Cortex of kidney (tissue), 1 donor: ENCODE measurements at places on chromosomes 7 and 10.

DNA sequence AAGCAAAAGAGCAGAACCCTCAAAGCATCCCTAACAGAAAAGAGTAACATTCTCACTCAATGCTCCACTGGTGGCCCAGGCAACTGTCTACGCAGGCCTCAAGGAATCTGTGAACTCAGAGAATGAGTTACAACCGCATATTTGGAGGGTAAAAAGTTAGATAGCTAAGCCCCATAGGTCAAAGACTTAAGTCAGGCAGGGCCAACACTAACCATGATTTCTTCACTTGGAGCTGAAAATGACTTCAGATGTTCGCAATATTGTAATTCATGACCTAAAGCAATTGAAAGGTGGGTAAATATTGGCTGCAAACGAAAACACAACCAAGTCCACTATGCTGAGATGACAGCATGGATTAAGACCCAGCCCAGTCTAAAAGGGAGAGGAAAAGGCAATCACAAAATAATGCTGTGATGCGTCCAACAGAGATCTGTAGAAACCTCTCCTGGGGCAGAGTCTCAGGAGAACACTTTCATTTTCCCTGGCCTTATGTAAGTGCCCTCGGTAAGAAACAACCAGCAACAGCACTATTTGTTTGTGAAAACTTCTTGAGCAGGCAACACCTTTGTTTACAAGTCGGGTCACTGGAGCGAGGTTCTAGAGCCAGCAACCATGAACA is 176.5 kb downstream of the TNS3 start:
- DNase-seq, result no peak

GRCh38 chr7:108077709-108078108 is 52.5 kb downstream of the LAMB4 start:
- no peak for DNase-seq

GRCh38 chr7:27111751-27112277 is 9.3 kb upstream of the HOXA2 start:
- no peak for DNase-seq

DNA sequence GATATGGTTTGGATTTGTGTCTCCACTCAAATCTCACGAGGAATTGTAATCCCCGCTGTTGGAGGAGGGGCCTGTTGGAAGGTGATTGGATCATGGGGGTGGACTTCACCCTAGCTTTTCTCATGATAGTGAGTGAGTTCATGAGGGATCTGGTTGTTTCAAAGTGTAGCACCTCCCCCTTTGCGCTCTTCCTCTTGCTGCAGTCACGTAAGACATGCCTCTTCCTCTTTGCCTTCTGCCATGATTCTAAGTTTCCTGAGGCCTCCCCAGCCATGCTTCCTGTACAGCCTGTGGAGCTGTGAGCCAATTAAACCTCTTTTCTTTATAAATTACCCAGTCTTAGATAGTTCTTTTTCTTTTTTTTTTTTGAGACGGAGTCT is 17.1 kb downstream of the CDNF start:
- no peak for DNase-seq

DNA sequence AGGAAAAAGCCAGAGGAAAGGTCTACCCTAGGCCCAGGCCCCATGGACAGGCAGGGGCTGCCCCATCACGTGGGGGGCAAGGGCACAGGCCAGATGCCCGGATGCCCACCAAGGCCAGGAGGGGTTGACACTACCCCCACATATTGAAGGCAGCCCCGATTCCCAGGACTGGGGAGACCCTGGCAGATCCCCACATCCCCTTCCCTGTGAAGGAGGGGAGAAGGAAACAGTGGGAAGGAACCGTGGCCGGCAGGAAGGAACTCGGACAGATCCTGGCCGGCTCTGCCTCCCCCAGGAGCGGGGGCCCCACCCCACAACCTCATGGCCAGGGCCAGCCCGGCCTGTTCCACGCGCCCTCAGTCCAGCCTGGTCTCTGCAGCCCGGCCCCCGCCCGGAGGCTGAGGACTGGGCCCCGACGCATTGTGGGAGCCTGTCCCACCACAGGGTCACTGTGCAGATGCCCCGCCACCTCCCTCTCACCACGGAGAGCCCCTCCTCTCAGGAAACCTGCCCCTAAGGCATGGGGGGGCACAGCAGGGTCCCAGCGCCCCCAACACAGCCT is 41.3 kb downstream of the PAPOLB start:
- no peak for DNase-seq

GRCh38 chr7:5997210-5997808 is 11.5 kb downstream of the PMS2 start:
- DNase-seq, result no peak

- DNase-seq, result no peak
Observed at GRCh38 chr7:73308665-73309214, at the start of gene NSUN5. NSUN5 (minus strand) TSS chr7:73308826; CDS start chr7:73308790, 36 bp downstream.

- DNase-seq, result no peak
Observed at GRCh38 chr7:93407239-93407638, 167.3 kb downstream of the CALCR start.

GRCh38 chr10:70804421-70804808 is 11.3 kb upstream of the SGPL1 start:
- no peak for DNase-seq

GRCh38 chr7:129827467-129827990 is 125.2 kb downstream of the UBE2H start:
- DNase-seq, result no peak

DNA sequence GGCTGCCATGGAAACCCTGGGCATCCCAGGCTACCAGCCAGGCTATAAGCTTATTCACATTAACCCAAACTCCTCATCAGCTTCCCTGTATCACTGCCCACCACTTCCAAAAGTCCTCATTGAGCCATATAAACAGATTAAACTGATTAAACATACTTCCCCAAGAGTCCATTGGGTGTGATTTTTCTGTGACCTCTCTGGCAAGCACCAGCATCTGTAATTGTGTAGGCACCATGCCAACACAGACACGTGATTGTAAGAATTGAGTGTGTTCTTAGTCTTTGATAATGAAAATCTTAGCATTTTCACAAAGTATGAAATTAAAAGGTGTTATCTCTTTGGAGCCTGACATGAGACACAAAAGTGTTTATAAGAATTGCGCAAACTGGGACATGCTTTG is 679.3 kb downstream of the TYW1 start:
- DNase-seq, result no peak

GRCh38 chr10:35359056-35359455 is 22.7 kb downstream of the CCNY start:
- no peak for DNase-seq

DNA sequence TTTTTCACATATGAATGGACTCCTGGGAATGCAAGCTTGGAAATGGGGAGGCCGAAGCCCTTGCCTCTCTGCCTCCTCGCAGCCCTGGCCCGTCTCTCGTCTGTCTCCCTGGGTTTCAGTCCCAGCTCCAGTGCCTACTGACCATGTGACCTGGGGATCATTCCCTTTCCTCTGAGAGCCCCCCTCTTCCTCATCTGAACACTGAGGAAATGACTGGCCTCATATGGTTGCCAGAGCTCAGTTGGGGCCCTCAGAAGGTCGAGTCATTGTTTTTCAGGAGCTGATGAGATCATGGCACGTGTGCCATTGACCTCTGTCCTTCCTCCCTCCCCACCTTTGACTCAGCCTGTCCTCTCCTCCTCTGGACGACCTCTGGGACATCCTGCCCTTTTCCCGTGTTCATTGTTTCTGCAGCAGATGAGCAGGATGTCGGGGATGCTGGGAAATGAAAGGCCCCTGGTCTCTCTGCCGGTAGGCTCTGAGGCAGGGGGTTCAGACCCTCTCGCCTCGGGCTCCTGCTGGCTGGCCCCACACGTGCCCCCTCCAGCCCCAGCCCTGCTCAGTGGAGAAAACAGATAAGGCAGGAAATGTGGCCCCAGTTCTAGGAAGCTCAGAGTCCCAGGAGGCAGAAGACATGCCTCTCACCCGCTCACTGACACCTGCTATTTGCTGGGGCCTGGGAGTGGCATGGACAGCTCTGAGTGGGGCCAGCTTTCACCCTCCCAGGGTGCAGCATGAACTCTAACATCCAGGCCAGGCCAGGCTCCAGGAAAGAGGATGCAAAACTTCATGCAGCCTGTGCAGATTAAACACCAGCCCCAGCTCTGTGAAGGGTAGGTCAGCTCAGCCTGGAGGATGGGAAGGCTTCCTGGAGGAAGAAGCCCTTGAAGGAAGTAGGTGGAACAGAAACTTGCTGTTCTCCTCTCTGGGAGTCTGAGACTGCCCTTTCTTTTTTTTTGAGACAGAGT is 8.3 kb upstream of the PPP1R35 start:
- no peak for DNase-seq

DNA sequence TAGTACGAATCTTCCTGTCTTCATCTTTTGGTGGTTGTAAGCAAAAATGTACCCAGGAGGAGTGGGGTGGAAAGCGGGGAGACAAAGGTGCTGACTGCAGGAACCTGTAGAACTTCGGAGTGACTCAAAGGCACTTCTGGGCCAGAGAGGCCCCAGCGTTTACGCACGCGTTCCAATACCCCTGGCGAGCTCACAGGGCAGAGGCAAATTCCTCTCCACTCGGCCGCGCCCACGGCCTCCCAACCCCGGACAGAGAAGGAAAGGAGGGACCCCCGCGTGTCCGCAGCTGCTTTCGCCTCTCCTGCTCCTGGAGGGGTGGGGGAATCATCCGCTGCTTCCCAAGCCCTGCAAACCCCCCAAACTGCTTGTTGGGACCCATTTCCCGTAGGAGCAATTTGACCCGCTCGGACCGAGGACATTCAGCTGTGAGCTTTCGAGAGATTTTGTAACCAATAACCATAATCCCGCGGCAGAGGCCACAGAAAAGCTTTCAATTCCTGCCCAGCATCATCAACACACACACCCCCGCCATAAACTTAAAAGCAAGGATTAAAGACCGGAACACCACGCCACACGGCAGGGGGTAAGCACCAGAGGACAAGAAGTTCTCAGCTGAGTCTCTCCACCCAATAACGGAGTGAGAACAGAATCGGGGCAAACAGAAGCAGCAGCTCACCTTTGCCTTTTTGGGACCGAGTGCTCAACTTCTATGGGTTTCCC is 2.3 kb downstream of the IGF2BP3 start:
- DNase-seq, result no peak

DNA sequence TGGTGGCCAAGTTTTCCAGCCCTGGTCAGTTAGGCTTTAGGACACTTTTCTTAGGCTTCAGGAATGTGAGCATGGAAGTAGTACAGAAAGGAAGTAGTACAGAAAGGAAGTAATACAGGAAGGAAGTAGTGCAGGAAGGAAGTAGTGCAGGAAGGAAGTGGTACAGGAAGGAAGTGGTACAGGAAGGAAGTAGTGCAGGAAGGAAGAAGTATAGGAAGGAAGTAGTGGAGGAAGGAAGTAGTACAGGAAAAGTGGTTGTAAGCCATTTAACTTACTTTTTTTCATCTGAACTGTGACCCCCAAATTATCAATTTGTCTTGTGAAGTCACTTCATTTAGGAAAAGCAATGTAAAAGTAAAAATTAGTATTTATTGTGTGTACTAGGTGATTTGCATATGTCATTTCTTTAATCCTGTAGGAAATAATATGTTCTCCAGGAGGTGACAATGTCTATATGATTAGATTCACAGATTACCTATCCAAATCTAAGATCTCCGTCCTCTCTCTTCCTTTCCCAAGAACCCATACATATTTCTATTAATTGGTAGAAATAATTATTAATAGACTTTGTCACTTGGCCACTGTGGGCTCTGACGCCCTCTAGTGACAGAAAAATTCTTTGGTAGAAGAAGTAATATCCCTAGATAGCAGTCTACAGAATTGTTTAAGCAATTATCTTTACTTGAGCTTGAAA is 3.9 kb upstream of the FAS start:
- DNase-seq, result no peak

GRCh38 chr7:32140210-32140939 is 70.2 kb upstream of the PDE1C start:
- no peak for DNase-seq

DNA sequence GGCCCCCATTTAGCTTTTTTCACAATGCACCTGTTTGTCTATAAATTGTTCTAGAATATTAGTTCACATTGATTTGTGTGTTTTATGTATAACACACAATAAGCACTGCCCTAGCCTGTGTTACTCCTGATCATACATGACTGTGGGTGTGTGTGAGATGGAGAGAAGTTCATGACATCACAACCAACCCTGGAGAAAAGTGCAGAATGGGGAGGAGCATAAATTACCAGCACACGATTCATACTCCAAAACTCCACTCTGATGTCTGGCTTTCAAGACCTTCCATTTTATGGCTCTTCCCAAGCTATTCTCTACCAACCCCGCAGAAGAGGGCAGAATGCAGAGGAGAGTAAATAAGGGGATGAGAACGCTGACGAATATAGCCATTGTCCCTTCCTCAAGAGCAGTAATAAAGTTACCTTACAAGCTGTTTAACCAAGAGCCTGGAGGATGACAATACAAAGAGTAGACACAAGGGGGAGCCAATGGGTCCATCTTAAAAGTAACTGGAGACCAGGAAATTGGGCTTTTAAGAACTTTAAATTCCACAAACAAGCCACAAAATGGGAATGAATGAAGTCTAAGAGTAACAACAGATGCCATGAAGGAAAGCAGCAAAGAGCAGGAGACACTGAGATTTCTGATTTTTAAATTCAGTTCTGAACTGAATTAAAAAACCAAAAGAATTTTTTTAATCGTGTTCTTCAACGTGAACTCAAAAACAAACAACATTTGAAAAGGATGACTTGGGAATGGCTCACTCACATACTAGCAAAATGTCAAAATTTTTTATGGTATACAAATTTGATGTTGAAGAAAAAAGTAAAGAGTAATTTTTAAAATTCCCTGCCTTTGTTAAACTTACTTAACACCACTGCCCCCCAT is 159.6 kb downstream of the PARD3 start:
- no peak for DNase-seq

DNA sequence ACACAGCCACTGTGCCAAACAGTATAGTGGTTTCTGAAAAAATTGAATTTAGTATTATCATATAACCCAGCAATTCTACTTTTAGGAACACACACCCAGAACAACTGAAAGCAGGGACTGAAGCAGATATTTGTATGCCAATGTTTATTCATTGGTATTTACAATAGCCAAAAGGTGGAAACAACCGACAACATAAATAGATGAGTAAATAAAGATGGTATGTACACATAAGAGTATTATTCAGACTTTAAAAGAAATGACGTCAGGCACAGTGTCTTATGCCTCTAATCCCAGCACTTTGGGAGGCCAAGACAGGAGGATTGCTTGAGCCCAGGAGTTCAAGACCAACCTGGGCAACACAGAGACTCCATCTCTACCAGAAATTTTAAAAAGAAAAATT is 7.2 kb downstream of the CDCA7L start:
- DNase-seq, result no peak

DNA sequence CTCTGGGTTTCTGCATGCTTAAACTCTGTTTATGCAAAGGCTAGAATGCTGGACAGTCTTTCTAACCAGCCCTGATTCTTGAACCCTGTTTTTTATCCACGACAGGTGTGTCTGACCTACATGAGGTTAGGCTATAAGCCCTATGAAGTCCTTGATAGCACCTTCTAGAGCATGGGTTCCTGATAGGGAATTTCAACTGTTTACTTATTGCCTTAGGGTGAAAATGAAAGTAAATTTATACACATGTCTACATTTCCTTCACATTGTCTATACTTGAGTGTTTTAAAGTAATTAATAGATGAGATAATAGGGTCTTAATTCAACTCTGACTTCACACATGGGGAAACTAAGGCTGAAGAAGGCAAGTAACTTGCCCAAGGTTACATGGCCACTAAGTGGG is 35.5 kb downstream of the ADRA2A start:
- no peak for DNase-seq

GRCh38 chr10:67319976-67320375 is 376.0 kb downstream of the CTNNA3 start:
- DNase-seq, result no peak
